ENCODE measurements at places on chromosomes 16 and 17.

DNA sequence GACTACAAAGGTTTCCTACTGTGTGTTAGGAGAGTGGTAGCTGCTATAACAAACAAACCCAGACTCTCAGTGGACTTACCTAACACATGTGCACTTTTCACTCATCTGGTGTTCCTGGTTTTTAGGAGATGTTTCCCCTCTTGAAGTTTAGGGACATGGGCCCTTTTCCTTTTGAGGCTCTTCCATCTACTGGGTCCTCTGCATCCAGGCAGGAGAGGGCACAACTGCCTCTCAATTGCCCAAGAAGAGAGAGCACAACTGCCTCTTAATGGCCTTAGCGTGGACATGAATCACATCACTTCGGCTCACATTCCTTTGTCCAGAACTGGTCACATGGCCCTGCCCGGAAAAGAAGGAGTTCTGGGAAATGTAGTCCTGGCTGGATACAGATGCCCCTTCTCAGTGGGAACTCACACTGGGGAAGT is 9.8 kb upstream of the TNRC6C start:
- DNase-seq, result peak; percentile 70

- DNase-seq, result no peak
Observed at GRCh38 chr17:29005936-29006511, at the start of gene SEZ6. Gene SEZ6, minus strand, starts transcription at chr17:29006033. Its CDS starts 164 bp downstream, at chr17:29005869.

DNA sequence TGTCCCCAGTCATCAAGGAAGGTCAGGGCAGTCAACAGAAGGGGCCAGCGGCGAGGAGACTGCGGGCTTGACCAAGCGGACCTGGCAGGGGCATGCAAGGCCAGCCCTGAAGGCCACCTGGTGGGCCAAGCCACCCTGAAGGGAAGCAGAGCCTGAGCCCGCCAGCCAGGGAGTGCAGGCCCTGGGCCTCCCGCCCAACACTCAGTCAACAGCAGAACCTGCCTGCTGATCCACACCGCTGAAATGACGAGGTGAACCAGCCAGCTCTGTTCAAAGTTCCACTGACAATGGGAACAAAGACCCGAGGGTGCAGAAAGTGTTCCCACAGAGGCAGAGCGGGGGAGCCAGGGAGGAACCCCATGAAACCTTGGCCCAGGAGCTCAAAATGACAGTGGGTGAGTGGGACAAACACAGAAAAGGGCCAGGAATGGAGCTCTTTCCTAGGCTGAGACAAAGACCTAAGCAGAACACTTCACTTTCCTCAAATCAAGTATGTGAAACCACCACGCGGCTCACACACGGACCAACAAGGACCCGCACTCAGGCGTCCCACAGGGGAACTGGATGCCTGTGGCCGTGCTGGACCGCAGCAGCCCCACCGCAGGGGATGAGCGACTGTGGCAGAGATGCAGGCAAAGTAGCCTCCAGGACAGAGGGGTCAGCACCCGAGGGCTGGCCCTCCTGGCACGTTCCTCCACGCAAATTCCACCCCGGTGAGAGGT is 12.0 kb downstream of the AXIN1 start:
- DNase-seq, result no peak

GRCh38 chr17:75812096-75813013 is 27.7 kb downstream of the UNK start:
- DNase-seq, result no peak

DNA sequence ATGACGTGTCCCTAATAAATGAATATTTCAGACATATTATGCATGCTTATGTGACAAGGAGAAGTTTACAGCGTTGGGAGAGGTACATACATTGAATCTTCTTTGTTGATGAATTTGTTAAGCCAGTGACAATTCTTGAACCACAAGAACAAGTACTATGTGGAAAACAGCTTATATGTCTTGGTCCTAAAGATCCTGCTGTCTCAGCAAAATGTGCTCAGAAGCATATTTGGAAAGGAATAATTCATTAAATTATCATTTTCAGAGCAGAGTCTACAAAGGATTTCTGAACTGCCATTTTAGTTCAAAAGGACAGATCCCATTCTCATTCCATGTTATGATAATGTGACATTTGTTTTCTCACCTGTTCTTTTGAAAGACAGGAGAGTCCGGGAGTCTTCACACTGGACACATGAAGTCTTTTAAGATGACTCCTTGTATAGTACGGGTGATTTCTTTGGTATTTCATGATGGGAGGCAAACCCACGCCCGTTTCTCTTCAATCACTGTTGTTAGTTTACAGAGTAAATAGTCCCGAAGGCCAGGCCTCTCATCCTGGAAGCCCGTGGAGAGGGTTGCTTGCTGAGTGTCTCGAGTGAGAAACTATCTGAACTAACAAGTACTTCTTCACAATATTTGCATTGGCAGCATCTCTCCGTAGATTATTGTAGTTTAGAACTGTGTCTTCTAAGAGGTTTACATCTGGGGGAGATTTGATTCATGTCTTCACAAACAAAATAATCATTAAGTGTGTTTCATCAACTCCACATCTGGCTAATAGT is 26.7 kb downstream of the VPS35L start:
- no peak for DNase-seq

DNA sequence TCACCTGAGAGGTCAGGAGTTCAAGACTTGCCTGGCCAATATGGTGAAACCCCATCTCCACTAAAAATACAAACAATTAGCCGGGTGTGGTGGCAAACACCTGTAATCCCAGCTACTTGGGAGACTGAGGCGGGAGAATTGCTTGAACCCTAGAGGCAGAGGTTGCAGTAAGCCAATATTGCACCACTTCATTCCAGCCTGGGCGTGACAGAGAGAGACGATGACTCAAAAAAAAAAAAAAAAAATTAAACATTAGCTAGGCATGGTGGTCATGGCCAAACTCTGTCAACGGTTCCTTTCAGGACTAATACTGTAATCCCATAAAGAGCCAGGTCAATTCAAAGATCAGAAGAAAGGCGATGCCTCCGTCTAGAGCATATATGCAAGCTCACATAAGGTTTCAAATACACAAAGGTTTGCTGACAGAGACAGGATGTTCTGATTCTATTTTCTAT is 2.4 kb downstream of the RNF157 start:
- DNase-seq, result no peak

GRCh38 chr17:38428643-38429371 is 543 bp downstream of the ARHGAP23 start:
- no peak for DNase-seq

Measured in iPS DF 19.7 (cell line).